ENCODE measurements at places on chromosomes 11 and 22.

- no peak for DNase-seq
Observed at GRCh38 chr22:24894220-24894975, 52.1 kb downstream of the LHFPL7 start.

DNA sequence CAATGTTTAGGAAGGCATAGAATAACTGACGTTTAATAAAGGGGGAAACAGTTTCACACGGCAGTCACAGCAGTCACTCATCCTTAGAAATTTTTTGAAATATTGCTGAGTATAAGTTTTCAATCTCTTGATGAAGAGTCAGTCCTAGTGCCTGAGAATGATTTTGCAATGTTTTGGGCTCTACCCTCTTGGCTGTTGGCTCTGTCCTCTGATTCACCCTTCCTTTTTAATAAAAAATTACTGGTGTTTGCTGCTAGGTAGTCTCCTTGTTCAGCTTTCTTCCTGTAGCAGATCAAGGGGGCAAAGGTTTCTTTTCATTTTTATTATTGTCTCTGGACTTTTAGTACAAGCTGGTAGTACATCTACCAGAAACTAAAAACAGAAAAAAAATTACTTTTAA, 194.3 kb upstream of the ANO3 start:
- no peak for DNase-seq

DNA sequence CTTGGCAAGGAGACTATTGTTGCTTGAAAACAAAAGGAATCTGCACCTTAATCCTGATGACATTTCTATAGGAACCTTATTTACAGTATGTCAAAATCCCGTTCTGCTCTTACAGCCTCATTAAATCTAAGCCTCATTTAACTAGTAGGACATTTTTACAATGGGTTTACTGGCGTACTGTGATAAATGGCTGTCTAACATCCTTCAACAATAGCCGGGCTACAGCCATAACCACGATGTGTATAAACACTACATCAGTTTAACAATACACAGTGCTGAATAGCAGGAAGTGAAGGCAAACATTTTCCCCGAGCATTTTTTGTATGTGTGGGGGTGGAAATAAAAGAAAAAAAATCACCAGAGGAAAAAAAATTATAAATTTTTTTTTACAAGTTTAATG, 131.2 kb downstream of the ARL14EP start:
- no peak for DNase-seq

- DNase-seq = no peak
Observed at GRCh38 chr11:14713496-14714244, 70.1 kb downstream of the PDE3B start.

DNA sequence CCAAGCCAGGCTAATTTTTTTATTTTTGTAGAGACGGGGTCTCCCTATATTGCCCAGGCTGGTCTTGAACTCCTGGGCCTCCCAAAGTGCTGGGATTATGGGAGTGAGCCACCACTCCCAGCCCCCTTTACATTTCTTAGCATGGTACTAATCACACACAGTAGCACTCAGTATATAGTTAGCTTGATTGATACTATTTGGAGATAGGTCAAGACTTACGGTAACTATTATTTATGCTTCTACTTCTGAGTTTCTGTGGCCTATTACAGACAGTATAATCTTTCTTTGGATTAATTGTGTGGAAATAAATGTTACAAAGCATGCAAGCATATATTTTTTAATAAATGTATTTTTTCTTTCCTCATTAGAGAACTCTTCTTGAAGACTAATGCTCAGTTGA, 192.2 kb downstream of the UVRAG start:
- no peak for DNase-seq

GRCh38 chr11:104654181-104654813, 244.0 kb downstream of the CASP12 start:
- DNase-seq = no peak

- DNase-seq = no peak
Observed at GRCh38 chr11:11267312-11267711, 85.7 kb downstream of the CSNK2A3 start.

DNA sequence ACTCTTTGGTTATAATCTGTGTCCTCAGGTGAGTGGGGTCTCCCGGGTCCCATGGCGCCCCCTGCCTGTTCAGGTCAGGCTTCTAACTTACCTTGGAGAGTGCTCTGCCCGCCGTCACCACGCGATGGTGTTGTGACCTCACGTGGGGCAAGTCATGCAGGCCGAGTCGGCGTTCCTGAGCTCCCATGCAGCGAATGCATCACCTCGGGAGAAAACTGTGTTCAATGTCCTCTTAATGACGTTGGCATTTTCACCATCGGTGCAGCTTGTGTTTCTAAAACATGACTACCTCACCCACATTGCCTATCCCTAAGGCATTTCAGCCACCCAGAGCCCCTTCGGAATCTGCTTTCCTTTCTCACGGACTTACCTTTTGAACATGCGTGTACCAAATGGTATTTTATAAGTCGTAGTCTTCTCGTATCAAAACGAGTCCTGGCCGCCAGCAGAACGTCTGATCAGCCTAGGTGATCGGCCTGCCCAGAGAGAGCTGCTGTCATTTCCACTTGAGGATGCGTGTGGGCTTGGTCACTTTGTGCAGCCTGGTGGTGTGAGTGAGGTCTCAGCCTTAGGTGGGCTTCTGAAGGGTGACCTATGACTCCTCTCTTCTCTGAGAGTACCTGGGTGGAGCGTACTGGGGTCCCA, 64.8 kb downstream of the TBC1D22A start:
- DNase-seq = no peak

GRCh38 chr22:32480238-32480637, 5.6 kb downstream of the FBXO7 start:
- no peak for DNase-seq

GRCh38 chr11:133047036-133047770, 485.1 kb downstream of the OPCML start:
- DNase-seq = no peak

GRCh38 chr11:81596704-81597103, 1137.0 kb downstream of the FAM181B start:
- DNase-seq = no peak

DNA sequence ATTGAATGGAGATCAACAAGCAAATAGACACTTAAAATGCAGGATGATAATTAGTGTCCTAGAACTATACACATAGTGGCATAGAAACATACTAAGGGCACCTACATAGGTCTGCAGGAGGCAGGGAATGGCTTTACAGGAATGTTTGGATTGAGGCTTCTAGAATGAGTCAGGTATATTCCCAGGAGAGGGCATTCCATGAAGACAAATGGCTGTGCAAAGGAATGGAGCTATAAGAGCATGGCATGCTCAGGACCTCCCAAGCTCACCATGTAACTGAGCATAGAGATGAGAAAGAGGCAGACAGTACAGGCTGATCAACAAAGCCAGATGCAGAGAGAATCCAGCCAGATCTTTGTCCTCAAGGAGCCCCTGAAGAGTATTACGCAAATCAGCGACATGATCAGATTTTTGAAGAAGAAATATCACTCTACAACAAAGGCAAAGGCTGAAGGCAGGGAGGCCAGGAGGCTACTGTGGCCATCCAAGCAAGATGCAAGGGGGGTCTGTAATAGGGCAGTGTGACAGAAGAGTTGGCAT, 211.1 kb upstream of the MTNR1B start:
- DNase-seq = no peak

DNA sequence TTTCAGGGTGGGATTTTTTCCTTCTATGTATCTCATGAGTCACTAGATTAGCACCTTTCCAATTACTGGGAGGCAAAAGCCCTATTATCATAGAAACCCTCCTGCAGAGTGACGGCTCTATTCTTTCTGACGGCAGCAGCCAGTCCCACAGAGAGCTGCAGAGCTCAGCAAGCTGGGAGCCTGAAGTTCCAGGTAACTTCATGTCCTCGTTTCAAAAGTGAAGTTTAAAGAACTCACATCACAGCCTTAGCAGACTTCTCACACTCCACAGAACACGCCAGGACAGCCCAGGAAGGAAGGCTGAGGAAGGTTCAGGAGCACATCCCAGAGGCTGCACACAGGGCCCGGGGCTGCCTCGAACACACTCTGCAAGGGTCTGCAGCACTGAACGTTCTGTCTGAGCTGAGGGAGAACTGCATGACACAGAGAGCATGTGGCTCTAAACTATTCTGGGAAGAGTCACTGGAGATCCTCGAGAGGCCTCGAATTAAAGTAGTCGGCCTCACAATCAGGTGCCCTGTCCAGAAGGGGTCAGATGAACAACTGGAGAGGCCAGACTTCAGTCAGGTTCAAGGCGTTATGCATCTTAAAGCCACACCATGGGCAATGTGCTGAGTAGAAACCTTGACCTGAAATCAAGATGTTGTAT, 104.2 kb upstream of the DRD2 start:
- no peak for DNase-seq

DNA sequence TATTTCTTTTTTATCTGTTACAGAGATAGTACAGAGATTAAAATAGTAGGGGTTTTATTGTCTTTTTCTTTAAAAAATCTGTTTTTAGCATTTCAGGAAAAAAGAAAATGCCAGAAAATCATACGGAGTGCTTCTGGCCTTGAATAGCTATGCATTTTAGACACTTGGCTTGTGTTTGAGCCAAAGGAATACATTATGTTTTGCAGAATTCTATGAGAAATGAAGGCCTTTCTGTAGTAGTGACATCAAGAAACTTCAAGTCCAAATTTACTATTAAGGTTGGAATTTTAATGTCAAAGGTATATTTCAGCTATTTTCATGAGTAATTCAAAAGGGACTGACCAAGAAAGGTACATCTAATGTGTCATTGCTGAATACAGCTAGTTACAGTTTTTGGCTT, 56.3 kb upstream of the DDI1 start:
- DNase-seq = no peak

DNA sequence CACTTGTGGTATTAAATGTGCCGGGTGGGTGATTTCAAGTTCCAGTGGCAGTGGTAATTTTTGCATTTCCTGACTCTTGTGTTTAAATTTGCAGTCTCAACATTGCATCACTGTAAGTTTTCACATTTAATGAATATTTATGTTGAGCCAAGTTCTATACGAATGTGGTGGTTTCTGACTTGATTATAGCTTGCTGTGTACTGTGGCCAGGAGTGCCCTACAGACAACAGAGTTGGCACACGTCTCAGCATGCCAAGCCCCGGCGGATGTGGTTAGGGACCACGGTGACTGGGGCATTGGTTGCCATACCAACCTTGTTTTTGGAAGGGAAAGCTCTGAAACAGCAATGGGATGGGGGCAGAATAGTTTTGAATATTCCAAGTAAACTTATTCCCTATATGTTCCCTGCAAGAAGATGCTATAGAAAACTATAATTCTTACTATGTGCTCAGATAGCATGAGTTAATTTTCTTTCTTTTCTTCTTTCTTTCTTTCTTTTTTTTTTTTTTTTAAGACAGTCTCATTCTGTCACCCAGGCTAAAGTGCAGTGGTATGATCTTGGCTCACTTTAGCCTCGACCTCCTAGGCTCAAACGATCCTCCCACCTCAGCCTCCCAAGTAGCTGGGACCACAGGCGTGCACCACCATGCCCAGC, 16.0 kb downstream of the ZNRF3 start:
- DNase-seq = no peak

DNA sequence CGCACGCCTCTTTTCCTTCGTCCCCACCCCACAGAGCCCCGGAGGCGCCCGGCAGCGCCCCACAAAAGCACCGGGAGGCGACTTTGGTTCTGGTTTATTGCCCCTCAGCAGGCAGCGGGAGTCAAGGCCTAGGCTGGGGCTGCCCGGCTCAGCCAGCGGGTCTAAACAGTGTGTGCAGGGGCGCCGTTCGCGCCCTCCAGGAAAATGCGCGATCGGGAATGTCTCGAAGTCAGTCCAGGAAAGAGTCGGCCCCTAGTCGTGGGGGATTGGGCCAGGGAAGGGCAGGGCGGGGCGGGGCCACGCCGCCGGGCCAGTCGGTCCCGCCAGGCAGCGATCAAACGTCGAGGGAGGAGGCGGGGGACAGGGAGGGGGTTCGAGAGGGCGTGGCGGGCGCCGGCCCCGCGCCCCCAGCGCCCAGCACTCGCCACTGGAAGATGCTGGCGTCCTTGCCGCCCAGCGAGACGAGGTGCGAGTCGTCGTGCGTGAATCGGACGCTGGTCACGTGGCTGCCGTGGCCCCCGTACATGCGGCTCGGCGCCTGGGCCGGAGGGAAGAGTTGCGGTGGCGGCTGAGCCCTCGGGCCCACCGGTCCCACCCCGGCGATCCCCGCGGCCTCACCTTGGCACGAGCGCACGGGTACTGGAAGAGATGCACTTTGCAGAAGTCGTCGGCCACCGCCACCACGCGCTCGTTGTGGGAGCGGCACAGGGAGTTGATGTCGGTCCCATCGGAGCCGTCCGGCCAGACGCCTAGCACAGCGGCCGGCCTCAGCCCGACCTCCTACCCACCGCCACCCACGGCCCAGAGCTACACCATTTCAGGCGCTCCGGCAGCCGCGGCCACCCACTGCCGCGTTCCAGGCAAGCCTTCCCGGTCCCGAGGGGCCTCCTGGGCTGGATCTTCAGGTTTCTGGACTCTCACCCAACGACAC, 741 bp upstream of the MTA2 start:
- no peak for DNase-seq

- DNase-seq = no peak
Observed at GRCh38 chr11:112211536-112211935, 14.7 kb upstream of the PTS start.

GRCh38 chr11:3679077-3679476, 7.9 kb upstream of the CHRNA10 start:
- DNase-seq = no peak

DNA sequence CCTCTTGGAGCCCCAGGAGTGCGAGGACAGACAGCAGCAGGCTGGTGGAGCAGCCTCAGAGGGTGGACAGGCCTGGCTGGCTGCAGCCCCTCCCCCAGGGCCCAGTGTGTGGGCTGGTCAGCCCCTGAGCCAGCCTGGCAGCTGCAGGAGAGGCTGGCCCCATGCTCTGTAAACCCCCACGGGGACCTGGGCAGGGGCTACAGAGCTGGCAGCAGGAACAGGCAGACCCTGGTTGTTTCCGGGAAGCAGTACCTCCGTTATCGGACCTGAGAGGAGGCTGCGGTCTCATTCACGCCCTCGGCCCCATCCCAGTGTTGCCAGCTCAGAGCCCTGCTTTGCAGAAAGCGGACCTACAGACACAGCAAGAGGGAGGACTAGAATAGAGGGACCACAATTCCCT, 38.5 kb upstream of the COMT start:
- no peak for DNase-seq

DNA sequence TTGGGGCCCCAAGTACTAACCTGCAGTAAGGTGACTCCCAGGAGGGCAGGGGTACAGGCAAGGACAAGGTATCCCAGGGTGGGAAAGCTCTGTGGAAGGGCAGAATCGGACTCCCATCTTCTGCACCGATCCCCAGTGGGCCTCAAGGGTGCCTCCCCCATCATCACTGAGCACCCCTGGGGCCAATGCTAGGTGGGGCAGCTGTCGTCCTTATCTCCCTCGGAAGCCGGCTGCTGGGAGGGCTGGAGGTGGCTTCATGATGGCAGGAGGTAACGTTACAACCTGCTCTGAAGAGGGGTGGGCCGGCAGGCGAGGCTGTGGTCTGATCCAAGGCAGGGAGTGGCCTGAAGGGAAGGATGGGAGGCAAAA, 87.6 kb upstream of the LINC01488 start:
- DNase-seq = no peak
